ENCODE measurements at places on chromosomes 7 and 10.

DNA sequence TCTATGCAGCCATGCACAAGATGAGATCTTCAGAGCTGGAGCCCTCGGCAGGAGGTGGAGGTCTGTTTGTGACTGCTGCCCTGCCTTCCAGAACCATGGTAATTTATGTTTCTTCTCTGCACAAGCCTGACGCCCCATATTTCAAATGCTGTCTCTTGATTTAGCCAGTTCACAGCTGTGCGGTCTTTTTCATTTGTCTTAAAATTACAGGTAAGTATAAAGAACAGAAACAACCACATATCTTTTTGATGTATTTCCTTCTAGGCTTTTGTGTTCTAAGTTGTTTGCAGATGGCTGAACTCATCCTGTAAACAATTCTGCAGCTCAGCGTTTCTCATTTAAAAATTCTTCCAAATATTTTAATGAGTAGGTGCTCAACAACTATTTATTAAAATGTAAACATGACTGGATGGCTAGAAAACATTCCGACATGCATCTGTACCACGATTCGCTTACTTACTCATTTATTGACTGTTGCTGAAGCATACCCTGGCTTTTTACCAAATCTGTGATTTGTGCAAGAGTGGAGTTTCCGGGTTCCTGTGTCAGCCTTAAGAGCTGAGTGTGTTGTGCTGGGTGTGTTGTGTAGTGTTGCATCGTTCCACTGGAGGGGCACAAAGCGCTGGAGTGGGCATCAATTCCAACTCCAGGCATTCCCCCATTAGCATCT is 58.9 kb downstream of the PIP4K2A start:
- DNase-seq = no peak

GRCh38 chr10:120188950-120189349 is 268.1 kb upstream of the PLPP4 start:
- DNase-seq = no peak

- DNase-seq = no peak
These were observed 563.6 kb downstream of the TCERG1L start for GRCh38 chr10:130747946-130748345.

GRCh38 chr10:71212318-71213126 is at the start of gene UNC5B:
TSS of gene UNC5B (plus strand) at chr10:71212570. CDS start at chr10:71212986, 416 bp downstream.
- peak; percentile 70 for DNase-seq

DNA sequence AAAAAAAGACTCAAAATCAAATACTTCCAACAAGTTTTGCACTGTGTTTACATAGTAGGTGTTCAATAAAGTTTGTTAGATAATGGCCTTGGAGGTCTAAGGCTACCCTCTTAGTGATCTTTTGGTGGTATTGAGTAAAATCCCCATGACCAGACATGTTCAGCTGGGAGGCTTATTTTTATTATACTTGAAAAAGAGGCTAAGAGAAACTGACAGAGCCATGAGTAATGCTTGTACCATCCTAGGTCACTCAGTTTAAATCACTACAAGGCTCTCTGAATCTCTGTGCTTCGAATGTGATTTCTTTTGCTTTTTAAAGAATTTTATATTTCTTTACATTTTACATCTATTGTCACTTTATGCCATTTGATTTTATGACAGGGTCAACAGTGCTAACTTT is 90.5 kb downstream of the TWIST1 start:
- no peak for DNase-seq

DNA sequence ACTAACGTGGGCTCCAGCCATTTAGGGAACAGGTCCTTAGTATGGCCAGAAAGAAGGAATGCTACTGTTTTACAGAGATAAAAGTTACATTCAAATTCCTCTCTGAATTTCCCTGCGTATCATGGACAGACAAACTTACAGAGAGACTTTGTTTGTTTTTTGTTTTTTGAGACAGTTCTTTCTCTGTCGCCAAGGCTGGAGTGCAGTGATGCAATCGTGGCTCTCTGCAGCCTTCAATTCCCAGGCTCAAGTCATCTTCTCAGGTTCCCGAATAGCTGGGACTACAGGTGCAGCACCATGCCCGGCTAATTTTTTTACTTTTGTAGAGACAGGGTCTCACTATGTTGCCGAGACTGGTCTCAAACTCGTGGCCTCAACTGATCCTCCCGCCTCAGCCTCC is 64.5 kb upstream of the MPP7 start:
- no peak for DNase-seq

DNA sequence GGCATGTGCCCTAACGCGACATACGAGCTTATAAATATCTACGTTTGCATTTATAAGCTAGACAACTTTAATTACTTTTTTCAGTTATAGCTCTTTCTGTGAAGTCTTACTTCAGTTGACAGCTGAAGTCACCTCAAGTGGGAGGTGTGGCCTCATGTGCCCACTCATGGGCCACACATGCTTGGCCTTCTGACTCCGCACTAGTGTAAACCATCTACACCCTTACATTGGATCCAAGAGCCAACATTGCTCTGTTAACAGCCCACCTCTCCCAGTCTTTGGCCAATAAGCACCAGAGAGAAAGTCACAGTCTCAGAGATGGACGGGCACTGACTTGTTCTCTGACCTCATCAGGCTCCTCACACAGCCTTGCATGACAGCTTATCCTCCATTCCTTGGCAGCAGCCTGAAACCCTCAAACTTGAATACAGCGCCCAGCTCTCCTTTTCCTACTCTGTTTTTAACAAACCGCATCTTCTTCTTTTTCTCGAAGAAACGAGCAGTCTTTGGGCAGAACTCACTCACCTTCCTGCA is 70.9 kb upstream of the AMPH start:
- DNase-seq = no peak

DNA sequence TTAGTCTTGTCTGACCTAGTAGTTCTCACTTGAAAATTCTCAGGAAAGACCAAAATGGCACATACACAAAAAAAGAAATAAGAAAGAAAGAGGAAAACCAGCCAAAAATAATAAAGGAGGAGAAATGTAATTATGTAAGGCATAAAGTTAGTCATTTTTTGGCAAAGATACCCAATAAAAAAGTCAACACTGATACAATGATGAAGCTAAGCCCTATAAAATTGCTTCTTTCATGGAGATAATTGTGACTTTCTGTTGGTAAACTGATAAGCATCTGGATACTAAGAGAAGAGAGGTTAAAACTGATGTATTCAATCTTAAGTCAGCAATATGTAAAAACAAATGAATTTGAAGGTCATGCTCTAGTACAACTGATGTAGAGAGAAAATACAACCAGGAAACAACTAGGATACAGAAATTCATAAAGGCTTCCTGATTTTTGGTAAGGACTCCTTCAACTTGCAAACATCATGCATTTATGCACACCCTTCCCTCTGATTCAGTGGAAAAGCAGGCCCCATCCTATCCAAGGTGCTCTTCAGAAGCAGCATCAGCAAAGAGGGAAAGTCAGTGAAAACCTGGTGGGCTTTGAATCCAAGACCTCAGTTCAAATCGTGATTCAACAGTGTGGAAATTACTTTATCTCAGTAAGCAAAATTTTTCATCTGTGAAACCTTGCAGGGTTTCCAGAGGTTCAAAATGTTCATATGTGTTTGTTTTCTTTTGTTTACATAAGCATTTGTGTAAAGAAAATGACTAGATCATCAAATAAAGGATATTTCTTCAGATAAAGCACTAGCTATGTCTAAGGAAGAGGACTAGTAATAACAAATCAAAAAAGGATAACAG is 32.6 kb downstream of the IMMP2L start:
- DNase-seq = no peak

DNA sequence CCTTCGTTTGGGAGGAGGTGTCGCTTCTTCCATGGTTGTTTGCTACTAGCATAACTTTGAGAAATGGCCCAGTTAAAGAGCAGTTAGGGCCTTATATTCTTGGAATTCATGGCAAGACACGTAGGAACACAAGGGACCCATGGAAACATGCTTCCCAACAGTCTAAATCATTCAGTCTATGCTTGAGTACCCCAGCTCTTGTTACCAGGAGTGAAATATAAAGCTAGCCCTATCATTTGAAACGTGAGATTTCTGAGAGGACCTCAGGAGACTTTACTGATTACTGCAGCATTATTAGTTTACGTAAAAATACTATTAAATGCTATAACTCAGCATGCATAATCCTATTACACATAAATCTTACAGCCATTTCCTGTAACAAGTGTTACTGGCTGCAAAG is 328.6 kb upstream of the CDC14C start:
- DNase-seq = no peak

- DNase-seq = no peak
These were observed 158.6 kb upstream of the INSYN2A start for GRCh38 chr10:127354992-127355391.

- DNase-seq = peak; percentile 9
These were observed 84.6 kb upstream of the CAPZA2 start for GRCh38 chr7:116777651-116778281.

DNA sequence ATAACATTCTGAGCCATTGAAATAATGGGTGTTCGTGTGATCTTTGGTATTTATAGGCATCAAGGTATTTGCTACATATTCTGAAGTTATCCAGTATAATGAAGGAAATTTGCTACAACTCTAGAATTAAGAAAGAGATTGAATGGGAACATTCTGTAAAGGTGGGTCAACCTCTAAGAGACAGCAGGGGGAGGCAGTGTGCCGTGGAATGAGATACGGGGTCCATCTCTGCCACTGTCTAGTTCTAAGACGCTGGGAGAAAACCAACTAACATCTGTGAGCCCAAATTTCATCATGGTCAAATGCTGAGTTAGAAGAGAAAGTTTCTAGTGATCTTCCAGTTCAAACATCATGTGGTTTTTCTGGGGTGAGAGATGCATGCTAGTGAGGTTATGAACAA is 368.9 kb downstream of the SORCS1 start:
- no peak for DNase-seq

GRCh38 chr7:68246189-68246633 is 1249.6 kb downstream of the TYW1 start:
- no peak for DNase-seq

GRCh38 chr10:48442809-48443177 is 136.3 kb downstream of the MAPK8 start:
- no peak for DNase-seq

DNA sequence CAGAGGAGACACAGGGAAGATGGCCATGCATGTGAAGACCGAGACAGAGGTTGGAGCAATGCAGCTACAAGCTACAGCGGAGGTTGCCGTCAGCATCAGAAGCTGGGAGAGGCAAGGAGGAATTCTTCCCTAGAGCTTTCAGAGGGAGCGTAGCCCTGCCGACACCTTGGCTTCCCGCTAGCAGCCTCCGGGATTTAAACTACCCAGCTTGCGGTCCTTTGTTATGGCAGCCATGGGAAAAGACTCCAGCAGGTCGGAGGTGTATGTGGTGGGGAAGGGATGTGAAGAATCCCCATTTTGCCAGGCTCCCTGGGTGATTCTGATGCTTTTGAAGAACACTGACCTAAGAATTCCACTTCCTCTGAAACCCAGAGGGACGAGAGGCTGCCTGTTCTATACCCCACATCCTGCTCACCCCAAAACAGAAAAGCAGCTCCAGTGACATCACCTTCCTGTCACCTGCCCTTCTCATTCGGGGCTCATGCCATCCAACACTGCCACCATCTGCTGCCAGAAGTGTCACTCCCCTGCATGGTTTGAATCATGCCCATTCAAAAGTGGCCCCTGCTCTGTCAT is 3.3 kb upstream of the SEPHS1 start:
- no peak for DNase-seq

DNA sequence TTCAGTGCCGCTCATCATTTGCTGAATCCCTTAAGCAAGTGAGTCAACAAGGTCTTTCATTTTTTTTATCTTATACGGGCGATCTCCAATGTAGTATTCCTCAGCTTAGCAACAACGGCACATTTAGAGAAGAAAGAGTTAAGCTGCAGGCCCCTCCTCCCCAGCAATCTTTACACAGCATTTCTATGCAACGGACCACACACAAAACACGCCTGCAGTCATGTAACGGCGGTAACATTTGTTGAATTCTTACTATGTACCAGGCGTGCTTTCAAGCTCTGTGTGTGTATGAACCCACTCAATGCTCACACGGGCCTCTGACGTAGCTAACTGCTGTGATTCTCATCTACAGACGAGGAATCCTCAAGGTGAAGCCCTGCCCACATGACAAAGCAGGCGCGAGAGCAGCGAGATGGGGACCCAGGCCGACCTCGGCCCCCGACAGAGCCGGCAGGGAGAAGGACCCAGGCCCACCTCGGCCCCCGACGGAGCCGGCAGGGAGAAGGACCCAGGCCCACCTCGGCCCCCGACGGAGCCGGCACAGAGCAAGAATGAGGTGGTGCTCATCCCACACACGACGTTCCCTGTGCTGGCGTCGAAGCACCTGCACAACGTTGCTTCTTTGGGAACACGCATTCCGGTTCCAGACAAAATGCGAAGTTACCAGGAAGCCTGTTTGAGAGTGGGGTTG is 240.7 kb downstream of the ZMYND11 start:
- no peak for DNase-seq

DNA sequence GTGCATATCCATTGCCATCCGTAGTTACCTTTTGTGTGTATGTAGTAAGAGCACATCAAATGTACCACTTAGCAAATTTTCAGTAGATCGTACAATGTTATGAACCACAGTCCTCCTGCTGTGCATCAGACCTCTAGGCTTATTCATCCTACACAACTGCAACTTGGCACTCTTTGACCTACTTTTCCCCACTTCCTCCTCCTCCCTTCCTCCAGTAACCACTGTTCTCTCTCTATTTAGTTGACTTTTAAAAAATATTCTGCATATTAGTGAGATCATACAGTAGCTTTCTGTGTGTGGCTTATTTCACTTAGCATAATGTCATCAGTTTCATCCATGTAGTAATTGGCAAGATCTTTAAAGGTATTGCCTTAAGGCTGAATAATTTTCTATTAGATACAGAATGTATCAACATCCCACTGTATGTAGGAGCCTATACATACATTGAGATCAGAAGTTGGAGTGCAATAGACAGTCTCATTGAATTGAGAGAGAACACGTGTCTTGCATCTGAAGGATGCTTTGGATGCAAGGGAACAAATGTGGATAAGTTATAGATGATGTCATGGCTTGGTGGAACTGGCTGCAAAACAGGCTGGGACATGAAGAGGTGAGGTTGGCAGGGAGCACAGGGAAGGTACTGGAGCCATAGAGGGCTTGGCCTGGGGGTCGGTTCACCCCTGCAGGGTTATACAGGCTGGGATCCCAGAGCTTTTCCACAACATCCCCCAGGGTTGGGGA is 83.0 kb upstream of the FAM180A start:
- no peak for DNase-seq

DNA sequence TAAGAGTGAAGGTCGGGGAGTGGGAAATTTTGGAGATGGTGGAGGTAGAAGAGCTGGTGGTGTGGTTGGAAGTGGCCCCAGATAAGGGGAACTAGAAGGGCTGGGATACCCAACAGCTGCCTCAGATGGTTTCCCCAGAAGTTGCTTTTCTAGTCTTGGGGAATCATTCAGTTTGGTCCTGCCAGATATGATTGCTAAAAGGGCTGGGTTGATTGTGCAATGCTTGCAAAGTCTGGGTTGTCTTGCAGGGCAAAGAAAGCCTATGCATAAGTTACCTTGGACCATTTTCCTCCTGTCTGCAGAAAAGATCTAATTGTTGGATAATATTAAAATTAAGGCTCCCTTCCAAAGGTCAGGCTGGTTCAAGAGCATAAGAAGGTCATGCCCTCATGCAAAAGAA is 213.8 kb upstream of the ZNF804B start:
- DNase-seq = no peak

DNA sequence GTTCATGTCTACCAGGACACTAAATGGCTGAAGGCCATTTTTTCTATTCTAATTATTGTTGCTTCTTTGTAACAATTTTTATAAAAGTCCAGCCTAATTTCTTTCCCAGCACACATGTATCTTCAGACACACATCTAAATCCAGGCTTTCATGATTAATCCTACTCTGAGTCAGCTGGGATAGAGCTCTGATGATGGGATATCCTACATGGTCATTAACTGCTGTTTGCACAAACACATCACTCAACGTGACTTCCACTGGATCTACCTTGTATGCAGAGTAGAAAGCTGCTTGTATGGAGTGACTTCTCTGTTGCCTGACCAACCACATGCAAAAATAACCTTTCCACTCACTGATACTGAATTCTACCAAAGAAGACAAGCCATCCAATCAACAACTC is 260.9 kb downstream of the AHR start:
- no peak for DNase-seq

Measured in amniotic stem cell (primary cell).